ENCODE measurements at places on chromosomes 2 and 18. TPM values are rescaled to one million over a fixed set of nuclear protein-coding genes. Genes with fewer than 3 reads are reported as not detected.

DNA sequence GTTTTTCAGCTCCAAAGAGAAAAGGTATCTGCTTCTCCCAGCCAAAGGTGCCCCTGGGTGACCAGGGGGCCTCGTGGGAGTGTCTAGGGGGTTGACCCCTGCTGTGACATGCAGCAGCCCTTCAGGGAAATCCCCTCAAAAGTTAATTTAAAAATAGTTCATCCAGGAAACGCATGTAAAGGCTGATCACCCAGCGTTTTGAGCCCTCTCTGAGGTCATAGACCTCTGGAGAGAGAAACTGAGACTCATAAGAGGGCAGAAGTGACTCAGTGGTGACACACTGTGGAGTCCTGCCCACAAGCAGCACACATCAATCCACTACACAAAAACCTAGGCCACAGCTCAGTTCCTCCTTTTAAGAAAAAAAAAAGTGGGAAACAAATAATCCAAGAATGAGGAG lies 11.9 kb downstream of the GAL3ST2 start:
- no peak for DNase-seq

GRCh38 chr2:119659601-119660342 lies 19.2 kb upstream of the TMEM177 start:
- DNase-seq: no peak

- DNase-seq: no peak
Observed at GRCh38 chr2:60480089-60480773, 73.2 kb downstream of the BCL11A start.

GRCh38 chr2:174495365-174496012 lies 8.7 kb upstream of the GPR155 start:
- DNase-seq: no peak

The MC5R gene
- total RNA-seq: not detected

The VWA3B gene
- total RNA-seq: 1.7 TPM

The LTBP1 gene
- total RNA-seq: 80.1 TPM

The LYG1 gene
- total RNA-seq: 0.39 TPM
